ENCODE measurements at places on chromosomes 4 and X.

GRCh38 chrX:19863212-19863856 is 24.1 kb downstream of the SH3KBP1 start:
- no peak for DNase-seq
- no peak overlapping the region for H3K4me3 ChIP-seq
- no peaks in the 10 kb centered on the region for H3K27me3 ChIP-seq
- H3K27ac ChIP-seq, result no peak overlapping the region

DNA sequence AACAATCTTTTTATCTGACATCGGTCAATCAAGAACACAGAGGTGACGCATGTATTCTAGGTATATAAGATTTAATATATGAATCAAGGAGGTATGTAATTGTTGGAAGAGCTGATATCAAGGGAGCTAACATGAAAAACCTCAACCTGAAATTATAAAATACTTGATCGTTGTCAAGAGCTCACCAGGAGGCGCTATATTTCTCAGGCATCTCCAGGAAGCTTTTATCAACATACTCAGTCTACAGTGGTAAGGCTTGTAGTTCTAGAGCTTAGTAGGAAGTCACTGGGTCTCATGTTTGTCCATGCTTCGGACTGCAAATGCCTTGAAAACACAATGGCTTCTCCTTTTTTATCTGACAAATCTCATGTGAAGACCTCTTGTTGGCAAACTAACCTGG is 156.1 kb downstream of the GRXCR1 start:
- H3K27me3 ChIP-seq, result no peaks in the 10 kb centered on the region
- H3K4me3 ChIP-seq, result no peak overlapping the region
- DNase-seq, result peak; percentile 68
- no peak overlapping the region for H3K27ac ChIP-seq
- no peaks in the 10 kb centered on the region for H3K4me1 ChIP-seq

DNA sequence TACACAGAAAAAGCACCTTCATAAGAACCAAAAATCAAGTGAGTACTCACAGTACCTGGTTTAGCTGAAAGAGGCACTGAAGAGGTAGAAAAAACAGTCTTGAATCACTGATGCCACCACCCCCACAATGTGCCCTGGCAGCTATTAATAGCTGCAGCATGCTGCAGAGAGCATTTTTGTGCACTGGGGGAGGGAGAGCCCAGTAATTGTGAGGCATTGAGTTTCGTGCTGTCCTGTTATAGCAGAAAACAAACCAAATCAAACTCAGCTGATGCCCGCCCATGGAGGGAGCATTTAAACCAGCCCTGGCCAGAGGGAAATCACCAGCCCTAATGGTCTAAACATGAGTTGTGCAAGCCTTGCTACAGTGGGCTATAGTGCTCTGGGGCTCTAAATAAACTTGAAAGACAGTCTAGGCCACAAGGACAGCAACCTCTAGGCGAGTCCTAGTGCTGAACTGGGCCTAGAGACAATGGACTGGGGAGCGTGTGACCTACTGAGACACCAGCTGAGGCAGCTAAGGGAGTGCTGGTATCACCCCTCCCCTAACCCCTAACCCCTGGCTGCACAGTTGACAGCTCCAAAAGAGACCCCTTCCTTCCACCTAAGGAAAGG is 106.3 kb upstream of the TMLHE start:
- H3K4me1 ChIP-seq, result no peaks in the 10 kb centered on the region
- DNase-seq, result no peak
- no peak overlapping the region for H3K27ac ChIP-seq
- H3K36me3 ChIP-seq, result no peaks in the 10 kb centered on the region
- no peaks in the 10 kb centered on the region for H3K27me3 ChIP-seq
- no peak overlapping the region for H3K4me3 ChIP-seq

GRCh38 chr4:39427520-39428114 is 20.9 kb downstream of the KLB start:
- H3K4me1 ChIP-seq, result no peaks in the 10 kb centered on the region
- no peaks in the 10 kb centered on the region for H3K27me3 ChIP-seq
- H3K36me3 ChIP-seq, result no peaks in the 10 kb centered on the region

DNA sequence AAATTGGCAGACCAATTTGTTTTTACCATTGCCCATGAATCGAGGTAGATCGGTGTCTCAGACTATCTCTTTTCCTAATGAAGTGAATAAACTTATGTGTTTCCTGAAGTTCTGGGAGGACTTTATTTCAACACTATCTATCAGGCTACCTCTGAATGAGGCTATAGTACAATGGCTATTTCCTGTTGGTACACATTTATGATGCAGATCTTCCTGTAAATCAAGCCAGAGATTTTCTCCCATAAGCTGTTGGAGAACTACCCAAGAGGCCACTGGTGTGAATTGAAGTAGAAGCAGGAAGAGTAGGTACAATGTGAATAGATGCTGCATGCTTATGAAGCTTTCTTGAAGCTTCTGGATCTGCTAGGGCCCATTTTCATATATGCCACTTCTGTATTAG is 16.0 kb downstream of the TXK start:
- H3K36me3 ChIP-seq, result no peaks in the 10 kb centered on the region
- H3K4me3 ChIP-seq, result no peak overlapping the region
- no peak for DNase-seq
- no peaks in the 10 kb centered on the region for H3K27me3 ChIP-seq
- H3K4me1 ChIP-seq, result peaks cover 5% of the 10 kb centered on the region
